GM04504 (cell line): ENCODE measurements at places on chromosomes 7 and 10.
A peak's percentile ranks its signal among the peaks of the same experiment; 100 is the strongest.

DNA sequence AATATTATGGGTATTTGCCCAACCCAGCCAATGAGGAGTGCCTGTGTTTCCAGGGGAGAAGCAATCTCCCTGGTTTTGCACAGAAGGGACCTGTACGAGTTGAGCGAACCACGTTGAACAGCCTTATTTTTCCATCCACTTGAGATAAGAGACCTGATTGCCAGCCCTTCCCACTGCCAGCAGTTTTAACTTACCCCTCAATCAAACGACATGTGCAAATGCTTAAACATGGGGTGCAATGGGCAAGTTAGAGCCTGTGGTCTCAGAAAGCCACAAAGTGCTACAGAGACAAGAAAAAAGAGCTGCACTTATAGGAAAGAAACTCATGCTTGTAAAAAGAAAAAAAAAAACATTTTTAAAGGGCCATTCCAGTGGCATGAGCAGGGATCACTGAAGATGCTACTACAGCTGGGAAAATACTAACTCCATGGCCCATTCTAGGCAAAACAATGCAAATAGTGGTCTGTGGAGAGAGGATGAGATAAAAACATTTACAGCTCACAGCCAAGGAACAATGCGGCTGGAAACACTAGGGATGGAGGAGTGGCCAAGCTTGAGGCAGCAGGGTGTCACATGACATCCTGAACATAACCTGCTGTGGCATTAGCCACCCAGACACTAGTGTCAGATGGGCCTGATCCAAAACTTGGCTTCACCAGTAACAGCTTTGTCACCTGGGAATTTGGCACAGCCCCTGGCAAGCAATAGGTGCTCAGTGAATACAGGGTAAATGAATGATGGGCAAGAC lies 162.8 kb downstream of the ELMO1 start:
- no peak for DNase-seq

DNA sequence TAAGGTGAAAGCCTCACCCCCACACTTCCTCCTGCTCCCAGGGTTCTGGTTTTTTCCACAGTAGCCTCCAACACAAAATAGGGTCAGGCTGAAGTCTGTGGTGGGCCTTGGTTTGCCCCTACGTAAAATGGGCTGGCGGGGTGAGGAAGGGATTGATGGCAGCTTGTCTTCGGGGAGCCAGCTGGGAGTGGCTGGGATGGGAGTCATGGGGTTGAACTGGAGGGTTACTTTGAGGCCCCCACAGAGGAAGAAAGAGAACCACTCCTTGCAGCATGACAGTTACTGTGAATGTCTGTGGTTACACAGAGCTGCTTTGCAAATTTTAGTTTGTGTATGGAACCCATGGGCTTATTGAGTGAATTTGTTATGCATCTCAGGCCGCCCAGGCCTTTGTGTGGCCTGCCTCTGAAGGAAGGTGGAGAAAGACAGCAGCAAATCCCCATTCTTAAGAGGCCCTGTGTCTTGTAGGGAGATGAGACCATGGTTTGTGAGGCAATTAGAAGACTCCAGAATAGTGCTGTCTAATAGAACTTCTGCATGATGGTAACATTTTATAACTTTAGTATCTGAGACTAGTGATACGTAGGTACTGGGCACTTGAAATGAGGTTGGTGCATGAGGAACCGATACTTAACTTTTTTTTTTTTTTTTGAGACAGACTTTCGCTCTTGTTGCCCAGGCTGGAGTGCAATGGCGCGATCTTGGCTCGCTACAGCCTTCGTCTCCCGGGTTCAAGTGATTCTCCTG lies 8.1 kb downstream of the TRIM8 start:
- DNase-seq = no peak

GRCh38 chr10:2619916-2620315 lies 447.4 kb upstream of the PFKP start:
- no peak for DNase-seq

DNA sequence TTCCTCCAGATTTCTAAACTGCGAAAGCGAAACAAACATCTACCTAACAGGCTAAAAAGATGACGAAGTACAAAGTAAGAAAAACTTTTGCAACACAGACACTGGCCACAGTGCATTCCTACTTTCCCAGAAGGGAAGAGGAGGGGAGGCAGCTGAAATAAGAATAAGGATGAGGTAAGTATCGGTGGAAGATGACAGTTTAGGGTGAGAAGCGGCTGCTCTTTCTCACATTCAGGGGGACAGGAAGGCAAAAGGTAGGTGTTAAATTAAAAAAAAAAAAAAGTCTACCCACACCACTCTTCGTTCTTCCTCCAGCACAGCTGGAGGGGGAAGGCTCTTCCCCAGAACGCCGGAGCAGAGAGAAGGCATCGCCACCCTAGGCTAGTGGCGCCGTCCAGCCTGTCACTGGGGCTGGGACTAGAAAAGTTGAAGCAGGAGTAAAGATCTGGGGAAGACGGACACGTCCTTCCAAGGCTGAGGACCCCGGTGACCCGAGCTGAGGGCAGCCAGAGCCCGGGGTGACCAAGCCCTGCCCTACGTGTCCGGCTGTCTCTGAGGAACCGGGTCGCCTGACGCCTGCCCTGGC lies 846 bp downstream of the DNAJC1 start:
- no peak for DNase-seq

- DNase-seq = no peak
Observed at GRCh38 chr7:42991913-42992591, 59.9 kb downstream of the MRPL32 start.

DNA sequence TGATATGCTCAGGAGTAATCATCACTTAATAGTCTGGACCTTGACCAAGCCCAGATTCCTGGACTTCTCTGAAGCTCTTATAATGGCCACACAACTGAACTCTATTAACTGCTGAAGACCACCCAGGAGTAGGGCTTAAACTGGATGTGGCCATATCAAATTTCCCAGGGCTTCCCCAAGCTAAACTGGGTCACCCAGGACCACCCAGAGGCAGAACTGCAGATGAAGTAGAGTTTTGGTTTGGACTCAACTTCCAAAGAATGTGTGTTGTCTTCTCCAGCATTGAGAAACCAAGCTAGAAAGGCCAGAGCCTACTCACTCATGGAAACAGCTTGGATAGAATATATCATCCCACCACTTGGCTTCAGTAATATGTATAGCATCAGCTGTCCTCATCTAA lies 358.2 kb upstream of the MEOX2 start:
- DNase-seq = no peak

DNA sequence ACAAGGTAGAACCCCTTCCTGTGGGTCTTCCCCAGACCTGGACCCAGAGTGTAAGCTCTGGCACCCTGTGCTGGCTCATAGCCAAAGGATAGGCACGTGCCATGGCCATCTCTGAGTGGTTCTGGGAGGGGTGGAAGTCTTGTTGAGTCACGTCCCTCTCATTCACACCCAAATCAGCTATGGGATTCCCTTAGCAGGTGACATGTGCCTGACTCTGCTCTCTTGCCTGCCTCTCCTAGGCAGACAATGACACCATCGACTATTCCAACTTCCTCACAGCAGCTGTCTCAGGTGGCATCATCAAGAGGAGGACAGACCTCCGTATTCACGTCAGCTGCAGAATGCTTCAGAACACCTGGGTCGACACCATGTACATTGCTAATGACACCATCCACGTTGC lies 59.8 kb downstream of the C10orf120 start:
- no peak for DNase-seq

DNA sequence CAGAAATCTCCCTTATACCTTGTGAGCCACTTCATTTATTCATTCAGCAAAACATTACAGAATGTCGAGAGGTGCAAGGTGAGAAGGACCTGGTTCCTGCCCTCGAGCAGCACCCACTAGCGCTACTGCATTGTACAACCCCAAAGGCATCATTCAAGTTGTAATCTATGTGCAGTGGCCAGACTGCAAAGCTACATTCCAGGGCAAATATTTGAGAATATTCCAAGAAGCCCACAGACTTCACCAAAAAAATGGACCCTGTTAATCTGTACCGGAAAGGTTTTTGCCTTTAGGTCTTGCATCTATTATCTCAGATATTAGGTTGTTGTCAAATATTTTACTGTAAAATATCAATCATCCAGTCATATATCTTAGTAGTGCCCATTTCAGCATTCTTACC lies 295.4 kb upstream of the FZD1 start:
- DNase-seq = no peak

DNA sequence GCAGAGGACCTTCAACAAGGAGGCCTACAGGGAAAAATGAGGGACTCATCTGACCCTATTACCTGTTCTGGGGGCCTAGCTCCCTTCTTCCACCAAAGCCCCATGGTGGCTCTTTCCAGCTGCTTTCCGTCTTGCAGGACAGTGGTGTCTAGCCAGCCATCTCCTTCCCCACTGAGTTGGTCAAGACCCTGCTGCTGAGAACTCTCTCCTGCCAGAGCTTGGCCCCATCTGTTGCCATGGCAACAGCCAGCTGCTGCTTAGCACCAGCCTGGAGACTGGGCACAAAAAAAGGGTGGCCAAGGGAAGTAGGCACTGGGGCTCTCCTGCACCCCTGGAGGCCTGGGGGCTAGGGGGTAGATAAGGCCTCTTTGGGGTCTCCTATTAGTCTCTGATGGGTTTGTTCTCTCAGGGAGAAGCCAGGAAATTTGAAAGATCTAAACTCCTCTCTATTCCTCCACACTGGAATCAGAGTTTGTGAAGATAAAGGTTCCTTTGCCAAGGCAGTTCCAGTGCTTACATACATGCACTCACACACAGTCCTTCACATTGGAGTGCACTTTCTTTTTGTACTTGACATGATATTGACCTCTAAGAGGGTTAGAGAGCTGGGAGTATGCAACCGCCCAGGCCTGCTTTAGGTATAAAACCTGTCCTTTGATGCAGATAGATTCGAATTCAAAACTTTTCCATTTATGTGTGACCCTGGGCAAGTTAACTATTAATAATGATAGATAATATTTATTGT lies 15.8 kb downstream of the TSPAN33 start:
- no peak for DNase-seq

- DNase-seq = no peak
Observed at GRCh38 chr10:113997428-113997827, 46.2 kb upstream of the ADRB1 start.

DNA sequence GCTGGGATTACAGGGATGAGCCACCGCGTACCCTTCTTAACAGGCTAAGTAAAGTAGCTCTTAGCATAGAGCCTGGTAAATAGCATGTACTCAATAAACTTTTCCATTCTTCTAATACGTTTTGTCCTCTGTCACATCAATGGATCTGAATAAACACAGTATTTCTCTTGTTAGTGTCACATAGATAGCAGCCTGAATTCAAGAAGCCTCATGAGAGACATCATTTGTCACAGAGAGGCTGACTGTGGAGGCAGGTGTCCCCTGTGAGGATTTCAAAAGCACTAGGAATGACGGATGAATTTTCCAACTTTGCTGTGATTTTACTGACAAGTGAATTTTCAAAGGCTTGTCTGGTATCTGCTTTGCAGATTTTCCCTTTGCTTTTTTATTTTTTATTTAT lies 82.6 kb upstream of the CDC14C start:
- DNase-seq = no peak

- no peak for DNase-seq
Observed at GRCh38 chr10:33963729-33964128, 629.3 kb upstream of the NRP1 start.

- peak; percentile 7 for DNase-seq
Observed at GRCh38 chr7:77940647-77941046, 142.1 kb downstream of the PHTF2 start.

DNA sequence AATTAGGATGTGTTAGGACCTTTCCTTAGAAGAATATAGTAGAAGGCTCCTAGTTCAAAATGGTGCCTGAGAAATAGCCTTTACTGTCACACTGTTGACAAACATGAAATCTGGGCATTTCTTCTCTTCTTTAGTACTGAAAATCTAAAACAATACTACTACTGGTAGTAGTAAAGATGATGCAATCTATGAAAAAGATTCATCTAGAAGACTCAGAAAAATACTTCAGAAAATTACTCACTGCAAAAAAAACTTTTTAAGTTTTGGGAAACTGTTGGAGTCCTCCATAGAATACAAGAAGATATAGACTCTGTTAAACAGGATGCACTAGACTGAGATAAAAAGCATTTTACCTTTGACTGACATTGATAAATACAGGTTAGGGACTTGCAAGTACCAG lies 67.1 kb downstream of the NRF1 start:
- no peak for DNase-seq

- DNase-seq = no peak
Observed at GRCh38 chr10:123759501-123760031, 93.4 kb downstream of the GPR26 start.

DNA sequence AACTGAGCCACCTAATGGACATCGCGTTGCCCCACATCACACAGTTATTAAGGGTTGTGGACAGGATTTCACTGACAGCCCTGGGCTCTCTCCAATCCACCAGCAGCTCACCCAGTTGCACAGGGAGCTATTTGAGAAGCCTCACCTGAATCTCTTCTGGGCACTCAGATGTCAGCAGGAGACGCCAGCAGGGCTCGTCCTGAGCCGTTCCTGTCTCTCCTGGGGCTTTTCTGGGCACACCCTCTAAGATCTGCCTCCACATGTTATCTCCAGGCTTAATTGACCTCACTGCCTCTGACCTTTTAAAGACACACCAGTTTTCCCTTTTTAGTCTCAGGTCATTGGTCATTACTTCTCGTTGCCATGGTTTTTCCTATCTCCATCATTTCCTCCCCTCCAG lies 63.0 kb downstream of the GRID1 start:
- no peak for DNase-seq

DNA sequence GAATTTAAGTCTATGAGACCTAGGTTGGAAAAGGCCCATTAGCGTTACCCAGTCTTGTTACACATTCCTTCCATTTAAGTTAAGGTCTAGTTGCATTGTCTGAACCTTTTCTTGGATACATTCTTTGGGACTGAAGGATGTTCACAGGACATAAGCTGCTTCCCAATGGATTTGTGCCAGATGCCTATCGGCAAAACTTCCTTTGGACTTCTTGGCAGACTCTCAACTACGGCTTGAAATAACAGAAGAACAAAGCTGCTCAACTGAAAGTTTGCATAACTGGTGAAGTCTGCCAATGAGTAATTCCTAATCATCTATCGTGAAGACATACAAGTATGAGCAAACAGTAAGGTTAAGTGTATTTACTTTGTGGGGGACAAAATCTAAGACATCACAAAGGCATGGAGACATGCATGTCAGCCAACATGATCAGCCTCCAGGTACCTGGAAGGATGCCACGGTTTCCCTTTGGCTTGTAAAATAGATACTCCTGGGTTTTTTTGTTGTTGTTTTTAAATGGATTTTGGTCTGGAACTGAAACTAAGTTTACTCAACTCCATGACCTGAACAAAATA lies 35.4 kb downstream of the MALSU1 start:
- peak; percentile 93 for DNase-seq
